ENCODE measurements at places on chromosomes 2 and 18.

DNA sequence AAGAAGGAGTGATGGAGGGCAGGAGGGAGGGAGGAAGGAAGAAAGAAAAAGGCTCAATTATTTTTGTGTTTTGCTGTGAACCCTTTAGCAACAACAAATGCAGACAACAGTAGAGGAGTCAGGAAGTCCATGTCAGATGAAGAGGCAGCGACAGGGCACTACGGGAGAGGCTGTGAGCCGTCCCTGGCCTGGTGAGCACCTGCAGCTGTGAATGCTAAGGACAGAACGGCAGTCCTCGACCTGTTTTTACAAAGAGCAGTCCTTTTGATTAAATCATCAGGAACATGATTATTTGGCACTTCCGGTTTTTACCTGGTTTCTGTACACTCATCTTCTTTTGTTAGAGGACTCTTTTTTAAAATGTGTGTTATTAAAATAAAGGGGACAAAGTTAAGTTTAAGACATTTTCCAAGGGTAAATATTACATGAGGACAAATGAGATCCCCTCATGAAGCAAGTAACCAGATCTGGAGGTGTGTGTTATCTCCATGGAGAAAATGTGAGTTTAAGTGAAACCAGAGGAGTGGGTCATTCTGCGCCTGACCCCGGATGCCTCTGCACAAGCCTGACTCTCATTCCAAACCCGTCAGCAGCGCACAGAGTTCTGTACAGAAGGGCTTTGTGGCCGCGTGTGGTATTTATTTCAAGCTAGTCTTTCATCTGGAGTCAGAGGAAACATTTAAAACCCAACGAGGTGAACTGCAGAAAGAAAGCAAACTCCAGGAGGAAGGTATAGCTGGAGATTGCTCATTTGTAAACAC is 492.5 kb downstream of the SOX11 start:
- DNase-seq: no peak

DNA sequence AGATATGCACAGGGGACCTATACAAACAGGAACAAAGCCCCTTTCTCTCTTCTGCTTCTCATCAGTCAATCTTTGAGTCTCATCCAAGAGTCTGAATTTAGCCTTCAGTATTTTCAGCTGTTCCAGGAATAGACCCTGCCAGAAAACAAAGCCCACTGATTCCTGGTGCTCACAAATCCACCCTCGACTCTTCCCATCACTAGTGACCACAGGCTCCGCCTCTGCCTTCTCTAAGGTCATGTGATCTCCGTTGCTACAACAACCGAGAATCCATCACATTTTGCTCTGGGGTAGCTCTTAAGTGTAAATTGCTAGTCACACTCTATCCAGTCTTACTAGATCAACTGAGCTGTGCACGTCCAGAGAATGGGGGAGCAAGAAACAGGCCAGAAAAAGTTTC is 46.4 kb upstream of the SPTBN1 start:
- DNase-seq: no peak

- no peak for DNase-seq
Measured at GRCh38 chr2:9640403-9641104, 9.8 kb upstream of the YWHAQ start.

- DNase-seq: no peak
Measured at GRCh38 chr2:5164776-5165525, 527.2 kb upstream of the SOX11 start.

DNA sequence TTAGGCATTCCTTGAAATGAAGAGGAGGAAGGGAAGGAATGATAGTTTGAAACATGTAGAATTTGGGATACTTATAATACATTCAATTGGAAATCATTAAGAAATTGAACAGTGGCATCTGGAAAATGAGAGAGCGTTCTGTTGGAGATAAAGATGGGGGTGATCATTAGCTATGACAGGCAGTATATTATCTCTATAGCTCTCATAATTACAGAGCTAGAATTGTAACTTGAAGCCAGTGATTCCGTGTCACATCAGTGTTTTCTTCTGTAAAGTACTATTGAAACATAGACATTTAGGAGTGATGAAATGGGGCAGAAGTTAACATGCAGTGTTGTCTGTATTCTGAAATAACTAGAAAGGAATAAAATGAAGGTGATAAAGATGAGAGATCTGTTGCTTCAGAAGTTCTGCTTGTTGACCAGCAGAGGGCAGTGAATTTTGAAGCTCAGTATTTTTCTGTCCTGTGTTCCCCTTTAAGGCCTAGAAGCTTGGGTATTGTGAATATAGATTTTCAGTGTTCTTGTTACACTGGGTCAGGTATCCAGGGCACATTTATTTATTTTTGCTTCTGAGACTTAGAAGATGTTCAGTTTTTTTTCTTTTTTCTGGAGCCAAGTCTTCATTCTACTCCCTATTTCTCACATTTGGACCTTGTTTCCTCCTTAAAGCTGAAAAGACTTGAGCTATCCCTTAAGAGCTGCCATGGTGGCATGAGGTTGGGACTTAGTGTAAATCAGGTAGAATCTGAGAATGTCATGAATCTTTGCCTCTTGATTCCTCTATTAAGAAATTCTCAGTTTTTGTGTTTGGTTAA is 157.4 kb downstream of the TAF4B start:
- peak; percentile 70 for DNase-seq

GRCh38 chr2:134911400-134911785 is 7.2 kb upstream of the CCNT2 start:
- DNase-seq: peak; percentile 8

- no peak for DNase-seq
Measured at GRCh38 chr18:59560556-59560955, 136.7 kb downstream of the CCBE1 start.

All from ELR (cell line).